Activated T-cell treated with anti-CD3 and anti-CD28 coated beads, Interleukin-2, amount 50 U/mL, for 1 hour (primary cell): ENCODE measurements at places on chromosomes 5 and 9.

- no peak for DNase-seq
Observed at GRCh38 chr5:105907016-105907415, 1763.7 kb downstream of the EFNA5 start.

GRCh38 chr5:64595031-64595855, 89.4 kb downstream of the RGS7BP start:
- no peak for DNase-seq

GRCh38 chr5:178119915-178120606, 6.7 kb downstream of the N4BP3 start:
- no peak for DNase-seq

GRCh38 chr5:150653145-150653761, 7.8 kb upstream of the MYOZ3 start:
- DNase-seq = no peak

GRCh38 chr5:56598941-56599340, 216.4 kb upstream of the MAP3K1 start:
- DNase-seq = no peak

GRCh38 chr5:126640866-126641265, 40.1 kb downstream of the PHAX start:
- no peak for DNase-seq

GRCh38 chr9:130444565-130445221, at the start of gene ASS1:
TSS of gene ASS1 (plus strand) at chr9:130444961. CDS start at chr9:130452229, 7,268 bp downstream.
- peak; percentile 45 for DNase-seq

- DNase-seq = no peak
Observed at GRCh38 chr5:16897284-16897704, 38.8 kb downstream of the MYO10 start.
